ENCODE measurements at places on chromosomes 1 and 21. TPM values are rescaled to one million over a fixed set of nuclear protein-coding genes. Genes with fewer than 3 reads are reported as not detected.

AMY1B gene
- polyA plus RNA-seq = not detected

PROK1 gene
- not detected for polyA plus RNA-seq

FCRL1 gene
- not detected for polyA plus RNA-seq

PAX7 gene
- polyA plus RNA-seq = 0.15 TPM

NBPF4 gene
- 1.0 TPM for polyA plus RNA-seq

- DNase-seq = no peak
These were observed 57.8 kb downstream of the HMCN1 start for GRCh38 chr1:185792040-185792439.

- DNase-seq = no peak
These were observed 23.1 kb downstream of the MTF2 start for GRCh38 chr1:93102142-93102541.

GRCh38 chr1:111602974-111603373 lies 16.6 kb upstream of the RAP1A start:
- no peak for DNase-seq

DNA sequence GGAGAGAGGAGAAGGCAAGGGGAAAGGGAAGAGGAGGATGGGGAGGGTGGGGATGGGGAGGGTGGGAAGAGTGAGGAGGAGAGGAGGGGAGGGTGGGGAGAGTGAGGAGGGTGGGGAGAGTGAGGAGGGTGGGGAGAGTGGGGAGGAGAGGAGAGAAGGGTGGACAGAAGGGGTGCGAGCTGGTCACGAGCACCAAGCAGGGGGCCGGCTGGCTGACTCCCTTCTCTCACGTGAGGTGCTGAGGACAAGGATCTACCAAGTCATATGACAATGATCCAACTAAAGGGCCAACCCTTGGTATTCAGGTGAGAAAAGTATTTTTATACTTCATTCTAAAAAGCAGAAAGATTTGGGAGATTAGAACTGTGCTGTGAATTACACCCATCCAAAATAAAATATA lies 51.8 kb downstream of the COQ8A start:
- no peak for DNase-seq

DNA sequence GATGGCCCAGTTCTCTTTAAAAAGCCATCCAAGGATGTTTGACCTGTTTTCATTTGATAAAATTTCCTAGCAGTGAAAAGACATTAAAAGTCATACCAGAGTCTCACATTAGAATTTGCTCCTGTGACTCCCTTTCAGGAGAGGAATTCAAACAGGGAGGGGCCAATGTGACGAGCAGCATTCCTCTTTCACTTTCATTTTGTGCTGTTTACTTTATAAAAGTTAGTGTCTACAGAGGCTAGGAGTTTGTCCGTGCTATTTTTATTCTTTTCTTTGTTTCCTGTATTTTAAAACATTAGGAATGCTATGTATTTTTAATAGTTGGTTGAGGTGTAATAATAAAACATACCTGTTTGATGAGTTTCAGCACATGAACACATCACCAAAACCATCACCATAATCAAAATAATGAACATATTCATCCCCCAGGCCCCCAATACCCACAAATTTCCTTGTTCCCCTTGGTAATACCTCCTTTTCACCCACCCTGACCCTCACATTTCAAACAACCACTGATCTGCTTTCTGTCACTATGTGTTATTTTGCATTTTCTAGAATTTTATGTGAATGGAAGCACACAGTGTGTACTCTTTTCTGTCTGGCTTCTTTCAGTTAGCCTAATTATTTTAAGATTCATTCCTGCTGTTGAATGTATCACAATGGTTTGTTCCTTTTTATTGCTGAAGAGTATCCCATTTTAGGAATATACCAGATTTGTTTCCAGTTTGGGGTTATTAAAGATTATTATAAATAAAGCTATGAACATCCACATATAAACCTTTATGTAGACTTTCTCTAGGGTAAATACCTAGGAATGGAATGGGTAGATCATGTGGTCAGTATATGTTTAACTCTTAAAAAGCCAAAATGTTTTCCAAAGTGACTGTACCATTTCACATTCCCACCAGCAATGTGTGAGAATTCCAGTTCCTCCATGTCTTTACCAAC lies 129.5 kb downstream of the TENT5C start:
- DNase-seq = peak; percentile 66

DNA sequence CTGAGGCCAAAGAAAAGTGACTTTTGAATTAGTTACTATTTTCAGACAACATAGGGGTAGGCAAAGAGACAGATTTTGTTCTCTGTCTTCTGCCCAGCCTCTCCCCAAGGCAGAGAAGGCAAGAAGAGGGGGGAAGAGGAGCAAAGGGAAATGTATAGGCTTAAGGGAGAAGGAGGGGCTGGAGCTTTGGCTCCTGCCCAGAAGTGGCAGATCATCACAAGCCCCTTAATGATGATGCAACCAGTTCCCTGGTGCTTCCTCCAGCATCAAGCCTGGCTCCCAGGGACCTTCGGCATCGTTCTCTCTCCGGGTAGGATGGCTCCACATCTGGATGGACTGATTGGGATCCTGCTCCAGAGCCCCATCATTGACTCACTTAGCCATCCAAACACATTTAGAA lies 112.8 kb downstream of the KCND3 start:
- DNase-seq = no peak

DNA sequence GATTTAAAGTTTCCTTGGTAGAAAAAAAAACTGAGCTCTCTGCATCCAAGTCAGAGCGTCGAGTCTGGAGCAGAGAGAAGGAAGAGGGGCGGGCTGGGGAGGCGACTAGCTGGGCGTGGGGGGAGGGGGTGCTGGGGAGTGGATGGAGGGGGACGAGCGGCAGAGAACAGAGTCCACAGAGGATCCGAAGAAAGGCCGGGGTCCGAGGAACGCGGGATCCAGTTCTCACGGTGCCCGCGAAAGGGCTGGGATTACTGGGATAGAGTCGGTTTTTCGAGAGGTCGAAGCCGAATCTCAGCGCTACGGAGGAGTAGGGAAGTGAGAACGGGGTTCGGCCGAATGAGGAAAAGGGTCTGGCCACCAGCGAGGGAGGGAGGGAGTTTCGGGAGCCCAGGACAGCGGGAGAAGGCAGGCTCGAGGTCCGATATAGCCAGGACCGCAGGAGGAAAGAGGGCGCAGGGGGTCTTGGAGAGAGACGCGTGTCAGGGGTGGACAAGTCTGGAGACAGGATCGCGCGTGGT lies 665 bp downstream of the DAB1 start:
- DNase-seq = no peak

GRCh38 chr1:221777431-221778072 lies 35.7 kb upstream of the DUSP10 start:
- DNase-seq = peak; percentile 49

DNA sequence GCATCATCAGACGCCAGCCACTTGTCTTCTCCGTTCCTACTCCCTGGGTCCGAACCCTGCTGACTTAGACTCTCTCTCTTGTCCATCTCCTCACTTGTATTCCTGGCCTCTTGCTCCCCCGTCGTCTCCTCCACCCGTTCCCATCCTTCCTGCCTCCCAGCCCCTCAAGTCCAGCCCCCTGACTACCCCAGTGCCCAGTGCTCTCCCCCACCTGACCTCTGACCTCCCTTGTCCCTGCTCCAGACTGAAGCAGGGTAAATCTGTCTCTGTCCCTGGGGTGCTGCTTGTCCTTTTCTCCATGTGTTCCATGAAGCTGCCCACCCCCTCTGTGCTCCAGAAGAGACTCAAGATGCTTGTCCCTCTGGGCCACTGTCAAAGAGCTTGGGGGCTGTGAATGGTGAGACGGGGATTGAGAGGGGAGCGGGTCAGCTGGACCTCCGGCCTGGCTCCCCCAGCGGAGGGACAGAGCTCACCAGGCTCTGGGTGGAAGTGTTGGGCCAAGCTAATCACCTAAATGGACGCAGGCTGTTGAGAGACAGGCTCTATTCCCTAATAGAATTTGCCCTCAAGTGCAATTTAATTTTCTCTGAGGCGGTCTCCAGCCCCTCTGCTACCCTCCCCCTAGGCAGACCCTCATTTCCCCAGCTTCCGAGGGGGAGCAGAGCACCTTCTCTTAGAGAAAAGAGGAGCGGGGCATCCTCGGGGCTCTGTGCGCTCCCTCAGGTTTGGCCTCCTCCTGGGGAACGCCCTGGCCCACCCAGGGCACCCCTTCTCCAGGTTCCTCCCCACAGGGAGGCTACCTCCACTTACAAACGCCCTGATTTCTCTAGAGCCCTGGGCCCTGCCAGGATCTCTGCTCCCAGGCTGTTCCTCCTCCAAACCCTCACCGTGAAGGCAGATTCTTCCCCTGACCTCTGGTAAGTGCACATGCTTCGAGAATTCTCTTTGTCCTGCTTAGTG lies 11.0 kb upstream of the LHX4 start:
- no peak for DNase-seq

DNA sequence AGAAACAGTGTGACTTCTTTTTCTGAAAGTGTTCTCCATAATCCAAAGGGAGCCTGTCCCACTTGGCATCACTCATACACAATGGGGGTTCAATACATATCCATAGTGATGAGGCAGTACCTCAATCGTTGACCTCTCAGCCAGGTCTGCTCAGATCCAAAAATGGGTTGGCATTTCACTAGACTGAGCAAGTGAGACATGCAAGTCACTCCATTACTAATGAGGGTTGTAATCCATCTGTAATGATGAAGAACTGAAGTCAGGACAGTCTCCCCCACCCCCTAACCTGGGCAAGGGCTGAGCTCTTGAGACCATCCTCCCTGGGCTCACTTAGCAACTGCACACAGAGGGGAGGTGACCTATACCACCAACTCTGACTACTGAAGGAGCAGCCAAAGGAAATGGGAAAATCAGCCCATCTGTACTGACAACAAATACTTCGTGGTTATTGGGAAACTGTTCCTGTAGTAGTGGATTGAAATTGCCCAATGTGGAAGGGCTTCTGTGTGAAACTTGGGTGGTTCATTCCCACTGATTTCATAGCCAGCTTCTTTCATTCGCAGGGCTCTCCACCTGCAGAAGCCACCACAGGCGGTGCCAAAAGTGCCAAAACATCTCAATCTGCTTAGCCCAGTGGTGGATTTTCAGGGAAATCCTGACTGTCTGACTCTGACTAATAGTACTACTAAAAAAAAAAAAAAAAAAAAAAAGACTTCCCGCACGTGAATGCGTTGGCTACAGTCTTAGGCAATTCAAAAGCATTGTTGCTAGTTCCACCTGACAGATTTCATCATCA lies 5.0 kb downstream of the NGF start:
- DNase-seq = no peak

GRCh38 chr1:66981679-66982078 lies 56.9 kb downstream of the MIER1 start:
- DNase-seq = peak; percentile 68

DNA sequence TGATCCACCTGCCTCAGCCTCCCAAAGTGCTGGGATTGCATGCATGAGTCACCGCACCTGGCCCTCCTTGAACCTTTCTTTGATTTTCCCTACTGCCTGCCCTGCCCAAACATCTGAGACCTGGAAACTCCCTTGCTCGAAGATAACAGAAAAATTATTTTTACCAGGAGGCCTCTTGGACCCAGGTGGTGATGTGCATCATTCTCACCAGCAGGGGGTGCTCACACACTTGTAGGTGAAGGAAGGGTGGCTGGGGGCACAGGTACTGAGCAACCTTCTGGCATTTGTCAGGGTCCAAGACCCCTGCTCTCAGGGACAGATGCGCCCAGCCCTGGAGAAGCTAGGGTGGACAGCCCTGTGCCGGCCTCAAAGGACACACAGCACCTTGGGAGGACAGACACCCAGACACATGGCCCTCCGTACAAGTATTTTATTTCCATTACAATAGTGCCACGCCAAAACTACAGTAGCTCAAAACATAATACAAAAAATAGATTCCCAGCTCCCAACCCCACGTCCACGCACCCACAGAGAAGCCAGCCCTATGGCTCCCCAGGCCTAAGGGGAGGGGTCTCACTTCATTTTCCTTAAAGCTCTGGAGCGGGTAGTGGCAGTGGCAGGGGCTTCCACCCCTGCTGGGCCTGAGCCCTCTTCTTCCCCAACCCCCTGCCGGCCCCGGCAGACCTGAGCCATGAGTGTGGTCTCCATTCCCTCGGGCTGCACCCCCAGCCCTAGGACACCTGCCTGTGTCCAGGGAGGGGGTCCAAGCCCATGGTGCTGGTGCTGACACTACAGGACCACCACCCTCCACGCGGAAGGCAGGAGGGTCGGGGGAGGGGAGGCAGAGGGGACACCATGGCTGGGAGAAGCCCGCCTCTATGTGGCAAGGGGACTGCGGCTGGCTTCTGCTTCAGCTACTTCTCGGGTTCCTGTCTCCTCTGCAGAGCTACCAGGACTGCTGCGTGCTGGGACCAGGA lies 40.4 kb upstream of the EIF4G3 start:
- DNase-seq = peak; percentile 69

GRCh38 chr1:220144051-220144450 lies 50.1 kb downstream of the IARS2 start:
- DNase-seq = no peak

DNA sequence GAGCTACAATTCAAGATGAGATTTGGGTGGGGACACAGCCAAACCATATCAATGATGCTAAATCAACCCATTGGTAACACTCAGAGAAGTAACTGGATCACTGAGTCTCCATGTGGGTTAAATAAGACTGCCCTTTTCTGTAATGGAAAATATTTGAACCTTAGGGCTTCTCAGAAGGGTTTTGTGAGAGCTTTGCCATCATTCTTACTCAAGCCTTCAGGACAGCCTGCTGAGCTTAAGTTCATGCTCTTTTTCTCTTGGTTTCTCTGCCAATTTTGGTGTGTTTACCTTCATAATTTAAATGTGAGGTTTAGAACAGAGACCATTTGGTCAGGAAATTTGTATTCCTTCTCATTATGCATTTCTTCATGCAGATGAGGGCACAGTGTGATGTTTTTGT lies 74.7 kb downstream of the DISC1 start:
- DNase-seq = no peak

DNA sequence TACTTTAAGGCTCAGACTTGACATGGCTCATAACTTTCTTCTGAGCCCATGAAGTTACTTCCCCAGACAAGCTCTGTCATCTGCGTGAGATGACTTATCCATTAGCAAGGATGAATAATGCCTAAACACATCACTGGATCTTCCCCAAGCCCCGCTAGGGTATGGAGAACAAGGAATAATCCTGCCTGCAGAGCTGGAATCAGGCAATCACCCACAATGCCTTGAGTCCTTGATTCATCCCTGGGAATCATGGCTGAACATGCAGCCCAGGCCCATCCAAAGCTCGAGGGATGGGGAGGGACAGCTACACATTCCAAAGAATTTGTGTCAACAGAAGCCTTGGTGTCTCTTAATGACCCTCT lies 131.7 kb downstream of the PSMG1 start:
- DNase-seq = no peak

DNA sequence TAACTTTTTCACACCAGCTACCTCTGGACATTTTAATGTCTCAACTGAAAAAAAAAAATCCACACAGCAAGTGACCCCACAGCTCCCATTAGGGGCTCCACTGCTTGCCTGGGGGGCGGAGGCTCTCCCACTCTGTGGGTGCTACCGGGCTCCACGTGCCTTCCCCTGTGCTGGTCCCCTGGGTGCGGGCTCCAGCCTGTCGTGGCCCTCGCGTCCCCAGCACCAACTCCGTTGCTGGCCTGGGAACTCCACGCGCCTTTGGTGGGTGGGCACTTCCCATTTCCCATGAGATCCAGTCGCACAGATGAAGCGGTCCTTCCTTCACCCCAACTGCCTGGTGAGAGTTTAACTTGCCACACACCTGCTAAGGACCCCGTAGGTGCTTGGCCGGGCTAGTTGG lies 27.1 kb upstream of the GPR153 start:
- no peak for DNase-seq

Measured in small intestine (tissue), 16 donors.